ENCODE measurements at places on chromosomes 11 and 22.

GRCh38 chr11:76807206-76807875 lies 24.2 kb downstream of the TSKU start:
- DNase-seq, result peak; percentile 33

DNA sequence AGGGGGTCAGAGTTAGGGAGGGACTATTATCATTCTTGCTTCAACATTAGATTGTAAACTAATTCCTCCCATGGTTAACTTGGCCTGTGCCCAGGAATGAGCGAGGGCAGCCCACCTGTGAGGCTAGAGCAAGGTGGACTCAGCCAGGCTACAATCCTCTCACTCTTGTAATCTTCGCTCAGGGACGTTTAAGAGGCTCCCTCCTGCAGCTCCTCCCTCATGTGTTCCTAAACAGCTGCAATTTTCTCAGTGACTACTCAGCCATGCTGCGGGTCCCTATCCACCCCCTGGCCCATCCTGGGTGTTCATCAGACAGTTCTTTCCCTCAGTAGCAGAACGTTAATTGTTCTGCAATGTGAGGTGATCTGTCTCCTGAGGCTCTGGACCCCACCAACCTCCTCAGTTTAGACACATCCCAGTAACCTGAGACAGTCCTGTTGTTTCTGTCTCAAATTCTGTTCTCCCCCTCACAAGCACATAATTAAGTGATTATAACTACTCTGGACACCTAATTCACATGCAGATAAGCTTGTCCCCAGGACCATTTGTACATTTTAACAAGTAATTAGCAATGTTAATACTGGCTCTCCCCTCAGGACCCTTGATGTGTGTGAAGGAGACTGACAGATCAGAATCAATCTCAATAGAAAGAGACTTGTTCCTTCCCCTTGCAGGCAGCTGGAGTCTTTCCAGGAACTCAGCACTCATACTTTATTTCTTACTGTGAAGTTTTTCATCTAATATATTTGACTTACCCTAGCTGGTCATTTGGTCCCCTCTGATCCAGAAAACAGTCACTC lies 337.2 kb upstream of the B3GAT1 start:
- DNase-seq, result no peak

DNA sequence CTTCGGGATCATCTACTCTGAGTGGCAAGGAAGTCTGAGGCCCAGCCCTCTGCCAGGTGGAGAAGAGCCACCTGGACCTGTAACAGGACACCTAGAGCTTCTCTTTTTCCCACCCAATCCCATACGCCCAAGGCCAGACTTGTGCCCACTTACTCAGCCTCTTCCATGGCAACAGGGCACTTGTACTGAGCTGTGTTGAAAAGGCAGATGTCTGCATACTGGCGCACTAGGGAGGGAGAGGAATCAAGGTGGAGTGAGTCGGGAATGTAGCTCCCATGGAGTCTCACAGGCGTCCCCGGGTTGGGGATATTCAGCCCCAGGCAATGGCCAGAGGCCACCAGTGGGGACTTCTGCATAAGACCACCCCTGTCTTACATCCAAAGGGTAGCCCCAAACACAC lies 36.1 kb downstream of the TPBGL start:
- no peak for DNase-seq

DNA sequence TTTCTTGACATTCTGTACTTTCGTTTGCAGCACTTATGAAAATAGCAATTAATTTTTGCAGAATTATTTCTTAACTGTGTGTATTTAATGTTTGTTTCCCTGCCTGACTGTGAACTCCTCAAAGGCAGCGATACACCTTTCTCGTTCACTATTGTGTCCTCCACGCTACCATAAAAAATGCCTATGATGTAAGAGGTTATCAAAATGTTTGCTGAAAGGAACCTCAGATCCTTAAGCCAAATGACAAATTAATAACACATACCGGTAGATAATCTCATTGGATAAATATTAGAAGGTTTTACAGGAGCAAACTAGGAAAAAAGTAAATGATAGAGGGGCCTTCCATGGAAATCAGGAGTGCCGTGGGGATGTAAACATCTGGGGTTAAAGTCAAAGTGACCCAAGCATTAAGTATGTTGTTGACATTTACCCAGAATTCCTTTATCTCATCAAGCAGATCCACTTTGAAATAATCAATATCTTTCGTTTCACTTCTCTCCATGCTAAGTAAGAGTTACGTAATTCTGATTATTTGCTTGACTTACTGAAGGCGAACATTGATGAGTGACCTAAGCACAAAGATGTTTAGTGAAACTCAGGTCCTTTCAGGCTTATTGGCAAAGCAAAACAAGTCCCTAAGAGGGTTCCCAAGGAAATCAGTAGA lies 2.6 kb upstream of the OOSP3 start:
- DNase-seq, result no peak

DNA sequence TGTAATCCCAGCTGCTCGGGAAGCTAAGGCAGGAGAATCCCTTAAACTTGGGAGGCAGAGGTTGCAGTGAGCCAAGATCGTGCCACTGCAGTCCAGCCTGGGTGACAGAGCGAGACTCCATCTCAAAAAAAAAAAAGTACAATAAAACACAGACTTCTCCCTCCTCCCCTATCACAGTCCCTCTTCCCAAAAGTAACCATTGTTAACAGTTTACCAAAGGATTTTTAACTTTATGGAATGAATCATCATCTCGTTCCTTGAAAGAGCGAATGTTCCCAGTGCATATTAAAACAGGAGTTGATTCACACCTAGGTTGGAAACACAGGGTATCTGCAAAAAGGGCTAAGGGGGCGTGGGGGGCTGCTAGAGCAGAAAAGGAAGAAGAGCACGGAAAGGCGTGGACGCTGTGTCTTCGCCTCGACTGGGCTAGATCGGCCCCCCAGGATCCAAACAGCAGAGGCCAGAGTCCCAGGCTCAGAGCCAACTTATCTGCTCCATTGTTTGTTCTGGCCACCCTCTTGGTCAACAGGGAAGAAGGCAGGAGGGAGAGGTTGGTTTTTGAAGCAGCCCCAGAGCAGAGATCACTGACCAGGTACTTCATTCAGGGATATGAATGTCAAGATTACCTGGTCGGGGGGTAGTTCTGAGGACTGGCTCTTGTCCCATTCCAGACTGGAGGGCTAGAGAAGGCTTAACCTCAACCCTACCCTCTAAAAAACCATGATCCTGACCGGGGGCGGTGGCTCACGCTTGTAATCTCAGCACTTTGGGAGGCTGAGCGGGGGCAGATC lies 2.1 kb upstream of the AHNAK start:
- no peak for DNase-seq

GRCh38 chr22:42324566-42324965 lies 54.1 kb upstream of the TCF20 start:
- no peak for DNase-seq

GRCh38 chr11:45109400-45109799 lies 37.0 kb upstream of the PRDM11 start:
- no peak for DNase-seq

DNA sequence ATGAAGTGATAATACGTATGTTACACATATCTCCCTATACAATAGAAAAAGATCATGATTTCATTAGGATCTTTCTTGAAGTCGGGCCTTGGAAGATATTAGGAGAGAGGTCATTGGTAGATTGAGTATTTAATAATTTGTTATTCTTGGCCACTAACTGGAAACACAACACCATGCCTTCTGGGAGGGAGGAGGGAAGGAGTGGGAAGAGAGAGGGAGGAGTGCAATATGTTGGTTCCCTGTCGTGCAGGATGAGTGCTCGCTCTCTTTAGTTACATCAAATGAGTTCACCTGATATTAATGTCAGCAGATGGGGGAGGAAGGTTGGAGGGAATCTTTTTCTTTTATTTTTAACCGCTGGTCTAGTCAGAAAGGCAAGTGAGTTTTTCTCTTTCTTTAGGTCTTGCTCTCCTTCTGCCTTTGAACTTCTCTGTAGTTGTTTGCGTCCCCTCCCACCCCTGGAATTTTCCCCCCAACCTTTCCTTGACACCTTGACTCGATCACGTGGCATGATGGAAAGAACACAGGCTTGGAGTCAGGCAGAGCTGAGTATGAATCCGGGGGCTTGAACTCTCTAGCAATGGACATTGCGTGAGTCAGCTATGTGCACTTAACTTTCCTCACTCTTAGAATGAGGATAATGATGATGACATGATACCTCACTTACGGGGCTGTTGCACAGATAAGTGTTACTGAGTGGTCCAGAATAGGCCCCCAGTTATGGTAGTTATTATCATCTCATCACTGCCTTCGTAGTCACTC lies 6.2 kb downstream of the ADAMTS15 start:
- DNase-seq, result no peak

DNA sequence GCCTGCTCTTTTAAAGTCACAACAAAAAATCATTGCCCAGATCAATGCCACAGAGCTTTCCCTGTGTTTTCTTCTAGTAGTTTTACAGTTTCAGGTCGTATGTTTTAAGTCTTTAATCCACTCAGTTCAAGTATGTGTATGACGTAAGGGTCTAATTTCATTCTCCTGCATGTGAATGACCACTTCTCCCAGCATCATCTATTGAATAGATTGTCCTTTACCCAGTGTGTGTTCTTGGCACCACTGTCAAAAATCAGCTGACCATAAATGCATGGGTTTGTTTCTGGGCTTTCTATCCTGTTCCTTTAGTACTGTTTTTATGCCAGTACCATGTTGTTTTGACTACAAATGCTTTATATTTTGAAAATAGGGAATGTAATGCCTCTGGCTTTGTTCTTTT lies 28.1 kb downstream of the INTS4 start:
- DNase-seq, result no peak

- DNase-seq, result no peak
These were observed 23.8 kb downstream of the OSBP2 start for GRCh38 chr22:30718491-30718890.

GRCh38 chr22:38860283-38861169 lies 11.5 kb downstream of the CBX6 start:
- DNase-seq, result no peak

- DNase-seq, result no peak
These were observed 346.2 kb downstream of the TENM4 start for GRCh38 chr11:79094616-79095015.

GRCh38 chr11:5124891-5125620 lies 13.1 kb downstream of the OR52A5 start:
- DNase-seq, result no peak

DNA sequence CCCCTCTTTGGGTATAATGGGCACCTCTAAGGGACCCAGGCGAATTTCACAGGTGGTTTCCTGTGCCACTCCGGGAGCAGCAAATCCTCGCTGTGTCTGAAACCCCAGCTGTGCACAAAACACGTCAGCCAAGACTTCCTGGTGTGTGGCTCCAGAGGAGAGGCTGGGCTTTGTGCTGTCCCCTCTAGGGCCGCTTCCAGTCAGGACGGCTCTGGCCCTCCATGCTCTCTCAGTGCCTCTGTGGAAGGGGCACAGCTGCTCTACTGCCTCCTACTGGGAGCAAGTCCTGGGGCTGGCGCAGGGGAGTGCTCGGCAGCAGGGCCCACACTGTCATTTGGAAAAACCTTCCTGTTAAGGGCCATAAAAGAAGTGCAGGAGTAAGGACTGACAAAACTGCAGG lies 23.7 kb upstream of the ARFGAP3 start:
- no peak for DNase-seq

DNA sequence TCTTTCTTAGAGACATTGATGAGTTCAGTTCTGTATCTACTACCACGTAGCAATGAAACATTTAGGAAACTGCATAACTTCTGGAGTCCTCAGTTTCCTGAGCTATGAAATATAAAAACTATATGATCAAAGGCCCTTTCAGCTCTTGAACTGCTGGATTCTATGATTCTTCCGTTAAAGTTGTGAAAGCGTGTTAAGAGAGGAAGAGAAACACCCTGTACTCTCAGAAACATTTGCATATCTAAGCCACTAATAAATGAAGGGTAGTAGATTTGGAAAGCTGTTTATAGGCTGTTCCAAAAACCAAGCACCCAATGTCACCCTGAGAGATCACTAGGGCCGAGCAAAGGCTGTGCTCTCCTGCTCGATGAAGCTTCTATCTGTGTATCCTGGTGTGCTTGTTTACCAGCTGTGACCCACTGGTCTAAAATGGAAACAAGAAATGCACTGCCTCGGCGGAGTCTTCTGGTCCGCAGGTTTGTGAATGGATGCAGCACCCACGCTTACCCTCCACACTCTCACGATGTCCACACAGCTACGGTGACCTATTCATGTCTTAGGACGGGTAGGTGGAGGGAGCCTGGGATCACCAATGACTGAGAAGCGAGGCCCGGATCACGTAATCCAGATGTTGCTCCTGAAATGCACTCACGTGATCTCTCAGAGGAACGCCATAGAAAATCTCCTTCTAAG lies 325.8 kb downstream of the OPCML start:
- no peak for DNase-seq

GRCh38 chr11:99881610-99882009 lies 805.5 kb upstream of the ARHGAP42 start:
- no peak for DNase-seq

GRCh38 chr22:48894804-48895250 lies 932.8 kb downstream of the BRD1 start:
- no peak for DNase-seq

- no peak for DNase-seq
These were observed 308.7 kb downstream of the DDX10 start for GRCh38 chr11:108973402-108974162.
